Progenitor cell of endocrine pancreas (in vitro differentiated cells): ENCODE measurements at places on chromosomes 4 and X. TPM values are rescaled to one million over a fixed set of nuclear protein-coding genes. Genes with fewer than 3 reads are reported as not detected.

GRCh38 chrX:111200327-111200726, 70.0 kb downstream of the CAPN6 start:
- no peak for DNase-seq

DNA sequence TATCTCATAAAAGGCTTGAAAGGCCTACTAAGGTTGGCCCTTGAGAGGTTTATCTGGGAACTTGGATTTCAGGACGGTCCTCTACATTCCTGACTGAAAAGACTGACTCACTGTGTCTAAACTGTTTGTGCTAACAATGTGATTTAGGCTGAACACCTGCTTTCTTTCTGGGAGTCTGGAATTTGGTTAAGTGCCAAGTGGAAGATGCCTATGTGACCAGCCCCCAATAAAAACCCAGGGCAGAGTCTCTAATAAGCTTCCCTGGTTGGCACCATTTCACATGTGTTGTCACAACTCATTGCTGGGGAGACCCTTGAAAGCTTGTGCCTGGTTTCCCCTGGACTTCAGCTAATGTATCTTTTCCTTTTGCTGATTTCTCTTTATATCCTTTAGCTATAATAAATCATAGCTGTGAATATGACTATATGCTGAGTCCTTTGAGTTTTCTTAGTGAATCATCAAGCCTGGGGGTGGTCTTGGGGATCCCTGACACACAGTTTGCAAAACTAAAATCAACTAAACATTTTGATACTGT, 55.1 kb downstream of the GPR82 start:
- DNase-seq = no peak

GRCh38 chr4:169604131-169604900, 8.1 kb downstream of the NEK1 start:
- no peak for DNase-seq

DNA sequence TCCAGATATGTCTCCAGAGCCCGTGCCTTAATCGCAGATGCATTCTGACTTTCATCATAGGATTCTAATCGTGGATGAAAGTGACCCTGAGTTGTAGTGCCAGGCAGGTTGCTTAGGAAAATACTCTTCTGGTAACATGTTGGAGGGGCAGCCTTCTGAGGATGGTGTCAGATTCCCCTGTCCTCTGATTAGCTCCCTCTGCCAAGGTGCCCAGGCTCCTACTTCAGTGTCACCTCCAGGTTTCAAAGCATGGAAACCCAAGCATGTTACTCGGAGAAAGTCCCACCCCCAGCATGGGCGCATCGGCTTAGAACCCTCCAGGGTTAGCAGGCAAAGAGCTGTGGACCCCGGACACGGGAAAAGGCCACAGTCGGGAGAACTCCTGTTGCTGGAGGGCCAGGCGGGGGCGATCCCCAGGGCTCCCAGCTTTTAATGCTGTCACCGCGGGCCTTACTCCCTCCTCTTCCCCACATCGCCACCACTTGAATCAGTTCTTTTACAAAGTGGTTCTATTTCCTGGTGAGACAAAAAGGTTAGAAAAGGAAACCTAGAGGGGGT, 44.5 kb downstream of the TRIM2 start:
- no peak for DNase-seq

DNA sequence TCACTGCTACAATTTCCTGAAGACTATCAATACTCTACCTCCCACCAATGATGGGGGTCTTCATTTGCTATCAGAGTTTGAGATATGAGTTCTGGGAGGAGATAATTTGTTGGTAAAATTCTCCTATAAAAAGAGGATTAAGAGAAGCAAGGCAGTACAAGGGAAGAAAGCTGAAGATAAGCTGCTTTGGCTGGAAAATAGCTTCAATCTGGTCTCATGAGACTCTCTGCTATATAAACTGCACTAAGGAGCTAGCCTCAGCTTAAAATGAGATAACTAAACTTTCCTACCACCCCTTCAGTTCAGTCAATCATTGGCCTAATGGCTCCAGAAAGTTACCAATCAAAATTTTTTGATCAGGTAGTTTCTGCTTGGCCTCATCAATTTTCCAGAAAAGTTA, 2105.0 kb downstream of the ARAP2 start:
- DNase-seq = no peak

- DNase-seq = no peak
Observed at GRCh38 chrX:64662876-64663275, 267.6 kb upstream of the MTMR8 start.

- no peak for DNase-seq
Observed at GRCh38 chr4:105840426-105841174, 54.7 kb upstream of the NPNT start.

- DNase-seq = no peak
Observed at GRCh38 chr4:161186750-161187149, 977.0 kb downstream of the FSTL5 start.

GRCh38 chrX:109536439-109537323, at the start of gene NXT2:
Gene NXT2, plus strand, starts transcription at chrX:109536844. Its CDS starts 163 bp downstream, at chrX:109537007.
- peak; percentile 90 for DNase-seq

DNA sequence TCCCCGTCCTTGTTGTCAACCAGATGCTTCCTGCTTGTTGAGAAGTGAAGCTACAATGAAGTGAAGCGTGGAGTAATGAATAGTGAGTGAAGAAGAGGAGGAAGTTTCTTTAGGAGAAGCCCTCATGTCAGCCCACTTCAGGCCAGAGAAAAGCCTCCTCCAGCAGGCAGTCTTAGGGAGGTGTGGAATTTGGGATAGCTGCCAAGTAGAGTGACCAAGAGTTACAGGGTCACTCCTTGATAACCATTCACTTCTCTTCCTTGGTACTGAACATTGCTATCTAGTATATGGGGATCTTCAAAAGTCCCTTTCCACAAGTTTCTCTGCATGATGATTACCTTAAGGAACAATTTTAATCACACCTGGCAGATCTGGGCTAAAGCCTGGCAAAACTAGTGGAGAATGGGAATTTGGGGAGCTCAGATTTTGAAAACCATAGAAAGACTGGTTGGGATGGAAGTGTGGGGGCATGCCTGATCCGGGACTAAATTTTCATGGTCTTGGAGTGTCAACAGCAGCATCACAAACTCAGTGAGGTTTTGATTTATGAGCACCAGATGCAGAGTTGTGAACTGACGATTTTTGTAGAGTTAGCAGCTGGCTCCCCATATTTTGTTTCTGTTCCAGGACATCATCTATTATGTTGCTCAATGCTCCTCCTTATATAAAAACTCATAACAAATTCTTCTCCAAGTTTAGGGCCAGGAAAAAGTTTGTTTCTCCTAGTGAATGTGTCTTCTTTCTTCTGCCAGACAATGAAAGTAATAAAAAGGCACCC, 53.1 kb downstream of the IGSF1 start:
- no peak for DNase-seq

GRCh38 chrX:43718081-43718480, 62.0 kb downstream of the MAOA start:
- DNase-seq = no peak

DNA sequence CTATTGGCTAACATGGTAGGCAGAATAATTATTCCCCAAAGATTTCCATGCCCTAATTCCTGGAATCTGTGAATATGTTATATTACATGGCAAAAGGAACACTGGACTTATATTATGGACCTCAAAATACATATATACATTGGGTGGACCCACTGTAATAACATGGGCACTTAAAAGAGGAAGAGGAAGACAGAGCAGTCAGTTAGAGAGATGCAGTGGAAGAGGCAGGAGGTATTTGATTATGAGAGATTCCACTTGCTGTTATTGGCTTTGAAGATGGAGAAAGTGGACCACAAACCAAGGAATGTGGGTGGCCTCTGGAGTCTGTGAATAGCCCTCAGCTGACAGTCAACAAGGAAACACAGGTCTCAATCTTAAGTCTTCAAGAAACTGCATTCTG, 14.0 kb upstream of the ART3 start:
- no peak for DNase-seq

DNA sequence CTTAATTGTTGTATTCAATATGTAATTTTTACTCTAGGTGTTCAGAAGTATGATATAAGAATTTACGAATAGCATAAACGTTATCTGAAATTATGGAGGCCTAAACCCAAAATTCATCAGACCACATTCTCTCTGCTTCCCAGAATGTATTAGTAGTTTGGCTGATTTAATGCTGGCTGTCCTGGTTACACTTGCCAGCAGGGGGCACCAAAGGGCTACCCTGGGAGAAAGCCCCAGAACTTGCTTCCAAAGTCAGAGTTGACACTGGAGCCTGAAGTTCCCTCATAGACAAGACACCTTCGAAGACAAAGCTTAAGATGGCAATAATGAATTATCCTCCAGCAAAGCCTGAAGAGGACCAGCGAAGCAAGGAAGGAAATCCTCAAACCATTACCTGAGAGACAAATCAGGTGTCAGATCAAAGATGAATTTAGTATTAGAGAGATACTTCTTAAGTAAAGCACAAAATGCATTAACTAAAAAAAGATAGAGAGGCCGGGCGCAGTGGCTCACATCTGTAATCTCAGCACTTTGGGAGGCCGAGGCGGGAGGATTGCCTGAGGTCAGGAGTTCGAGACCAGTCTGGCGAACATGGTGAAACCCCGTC, 11.3 kb upstream of the ANOS1 start:
- peak; percentile 52 for DNase-seq

GRCh38 chr4:82216219-82216618, 157.6 kb downstream of the HNRNPD start:
- DNase-seq = no peak

DNA sequence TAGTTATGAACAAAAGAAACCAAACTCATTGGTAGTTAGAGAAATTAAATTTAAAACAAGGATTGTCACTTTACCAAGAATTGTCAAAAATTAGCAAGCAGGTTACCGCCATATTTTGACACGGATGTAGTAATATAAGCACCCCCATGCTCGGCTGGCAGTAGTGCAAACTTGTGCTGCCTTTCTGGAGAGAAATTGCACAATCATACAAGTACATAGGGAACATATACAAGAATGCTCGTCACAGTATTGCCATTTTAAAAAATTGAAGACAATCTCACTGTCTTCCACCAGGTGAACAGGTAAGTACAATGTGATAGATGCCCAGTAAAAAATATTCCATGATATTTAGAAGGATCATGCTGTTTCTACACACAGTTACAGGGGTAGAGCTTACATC, 55.6 kb upstream of the SLC39A8 start:
- no peak for DNase-seq

DNA sequence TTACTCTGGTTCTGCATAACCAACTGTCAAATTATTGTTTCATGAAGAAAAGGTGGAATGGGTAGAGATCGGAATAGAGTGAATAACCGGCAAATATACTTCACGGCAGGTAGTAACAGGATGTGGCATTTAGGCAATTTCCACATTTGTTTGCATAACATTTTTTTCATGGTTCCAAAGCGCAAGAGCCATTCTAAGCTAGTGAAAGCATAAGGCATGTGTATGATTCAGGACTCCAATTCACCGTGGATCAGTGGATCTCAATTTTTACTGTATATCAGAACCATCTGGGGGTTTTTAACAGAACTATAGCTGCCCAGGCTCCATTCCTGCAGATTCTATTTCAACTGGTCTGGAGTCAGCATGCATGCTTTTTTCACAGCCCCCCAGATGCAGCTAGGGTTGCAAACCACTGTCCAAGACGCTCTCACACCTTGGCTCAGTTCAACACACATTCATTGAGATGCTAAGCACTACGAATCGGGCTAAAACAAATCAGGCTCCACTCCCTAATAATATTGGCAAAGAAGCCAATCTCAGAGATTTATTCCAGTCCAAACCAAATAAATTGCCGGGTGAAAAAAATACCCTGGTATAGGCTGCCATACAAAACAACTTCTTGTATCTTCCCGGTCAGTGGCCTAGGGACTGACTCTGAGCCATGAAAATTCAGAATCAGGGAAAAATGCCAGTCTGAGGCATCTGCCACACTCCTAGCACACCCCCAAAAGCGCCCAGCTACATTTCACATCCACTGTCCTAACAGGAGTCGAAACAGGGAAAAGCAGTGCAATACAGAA, 30.0 kb downstream of the AFAP1 start:
- DNase-seq = no peak

GRCh38 chrX:107878106-107878505, 52.4 kb downstream of the MID2 start:
- no peak for DNase-seq

DNA sequence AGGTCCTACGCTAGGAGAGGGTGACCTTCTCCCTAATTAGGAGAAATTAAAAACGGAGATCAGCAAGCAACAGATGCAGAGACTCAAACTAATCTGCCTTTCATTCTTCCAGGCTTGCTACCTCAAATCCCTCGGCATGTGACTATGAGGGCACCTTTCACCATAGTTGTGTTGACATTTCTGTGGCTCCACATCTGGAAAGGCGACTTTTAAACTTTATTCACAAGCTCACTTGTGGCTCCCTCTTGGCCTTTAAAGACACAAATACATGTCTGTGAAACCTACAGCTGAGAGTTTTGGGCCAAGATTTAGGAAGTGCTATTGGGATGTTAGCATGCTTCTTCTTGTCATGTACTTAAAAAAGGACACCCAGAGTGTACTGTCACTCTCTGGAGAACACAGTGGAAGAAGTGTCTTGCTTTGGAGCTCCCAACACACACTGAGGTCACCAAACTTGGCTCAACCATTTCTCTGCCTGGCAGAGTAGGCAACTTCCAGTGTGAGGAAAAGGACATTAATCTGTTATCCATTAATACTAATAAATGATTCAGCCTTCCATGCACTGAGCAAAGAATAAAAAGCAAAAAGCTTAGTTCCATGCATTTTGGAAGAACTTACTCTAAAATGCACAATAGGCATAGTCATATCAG, 60.1 kb downstream of the LDB2 start:
- no peak for DNase-seq

DNA sequence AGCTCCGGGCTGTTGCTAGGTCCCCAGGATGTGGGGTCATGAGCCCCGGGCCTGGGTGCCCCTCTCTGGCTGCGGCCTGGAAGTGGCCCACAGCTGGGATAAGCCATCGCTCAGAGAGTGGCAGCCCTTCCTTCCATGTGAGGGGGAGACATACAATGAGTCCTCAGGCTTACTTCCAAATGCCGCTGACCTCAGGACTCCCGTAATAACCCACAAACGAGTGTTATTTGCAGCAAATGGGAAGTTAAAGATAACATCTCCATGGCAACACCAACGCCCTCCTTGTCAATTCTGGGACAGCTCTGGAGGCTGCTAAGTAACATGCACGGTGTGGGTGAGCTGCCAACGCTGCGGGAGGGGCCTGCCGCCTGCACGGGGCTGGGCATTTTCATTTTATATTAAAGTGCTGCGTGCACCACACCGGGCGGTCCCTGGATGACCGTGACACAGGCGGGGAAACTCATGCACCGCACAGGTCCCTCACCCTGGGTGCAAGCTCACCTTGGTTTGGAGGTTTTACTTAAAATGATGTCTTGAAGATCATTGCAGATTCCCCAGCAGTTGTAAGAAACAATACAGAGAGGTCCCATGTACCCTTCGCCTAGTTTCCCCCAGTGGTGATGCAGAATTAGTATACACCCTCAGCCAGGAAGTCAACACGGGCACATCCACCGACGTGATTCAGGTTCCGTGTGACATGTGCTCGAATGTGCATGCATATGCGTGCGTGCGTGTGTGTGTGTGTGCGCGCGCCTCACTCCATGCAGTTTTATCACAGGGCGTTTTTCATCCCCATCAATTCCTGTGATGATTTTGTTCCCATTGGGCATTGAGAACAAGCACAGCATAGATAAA, 79.4 kb downstream of the ABLIM2 start:
- no peak for DNase-seq

GRCh38 chr4:6749340-6750171, 33.0 kb upstream of the KIAA0232 start:
- DNase-seq = no peak

CT45A10 gene
- total RNA-seq = not detected in 2 replicates

SPANXA2 gene
- not detected in 2 replicates for total RNA-seq

MAGEB2 gene
- total RNA-seq = not detected in 2 replicates

NPNT gene
- total RNA-seq = 6.5 and 7.6 TPM in 2 replicates

PNMA6A gene
- 6.9 and 7.0 TPM in 2 replicates for total RNA-seq

AREG gene
- total RNA-seq = 2.2 and 3.6 TPM in 2 replicates

NPY1R gene
- total RNA-seq = 12.9 and 13.7 TPM in 2 replicates

BCOR gene
- 20.5 TPM in 2 replicates for total RNA-seq

TRAPPC2 gene
- 22.6 and 23.4 TPM in 2 replicates for total RNA-seq

SLC2A9 gene
- 3.1 and 3.2 TPM in 2 replicates for total RNA-seq
